ENCODE measurements at places on chromosomes 16 and 17. TPM values are rescaled to one million over a fixed set of nuclear protein-coding genes. Genes with fewer than 3 reads are reported as not detected.
A peak's percentile ranks its signal among the peaks of the same experiment; 100 is the strongest.

DNA sequence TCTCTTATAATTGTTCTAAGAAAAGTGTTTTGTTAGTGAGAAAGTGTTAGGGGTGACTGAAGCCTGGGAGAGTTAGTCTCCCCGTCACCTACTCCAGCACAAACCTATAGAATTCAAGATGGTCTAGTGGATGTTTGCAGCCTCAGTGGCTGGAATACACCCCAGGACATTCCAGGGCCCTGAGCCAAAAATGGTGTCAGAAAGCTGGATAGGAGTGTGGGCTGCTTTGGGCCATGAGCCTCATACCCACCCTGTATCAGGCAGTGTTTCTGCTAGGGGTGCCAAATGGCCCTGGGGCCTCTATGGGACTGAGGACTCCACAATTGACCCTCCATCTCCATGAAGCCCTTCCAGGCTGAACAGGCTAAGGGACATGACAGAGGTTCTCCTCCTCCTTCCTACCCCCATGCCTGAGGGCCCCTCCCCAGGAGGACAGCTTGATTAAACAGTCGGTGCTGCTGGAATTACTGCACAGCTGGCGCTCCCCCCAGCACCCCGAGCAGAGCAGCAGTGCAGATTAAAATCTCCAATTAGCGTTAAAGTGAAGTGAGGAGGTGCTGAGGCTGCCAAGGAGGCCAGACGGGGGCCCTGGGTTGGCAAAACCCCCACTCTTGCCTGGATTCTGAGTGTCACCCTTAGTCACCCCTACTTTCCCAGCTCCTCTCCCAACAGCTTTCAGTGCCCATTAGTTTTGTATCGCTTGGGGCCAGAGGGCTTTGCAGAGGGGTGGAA lies 59.1 kb downstream of the NEUROD2 start:
- no peak overlapping the region for H3K4me3 ChIP-seq
- peak; percentile 70 for DNase-seq
- no peak overlapping the region for H3K27ac ChIP-seq
- no peaks in the 10 kb centered on the region for H3K4me1 ChIP-seq

NAGPA gene
- 7.8 TPM for total RNA-seq

SLC52A1 gene
- 1.3 TPM for total RNA-seq

WFIKKN2 gene
- total RNA-seq = 0.06 TPM

GRCh38 chr17:46020023-46020761 lies 21.1 kb downstream of the STH start:
- DNase-seq = no peak
- H3K27me3 ChIP-seq = no peaks in the 10 kb centered on the region
- H3K4me1 ChIP-seq = no peaks in the 10 kb centered on the region

HSD17B2 gene
- total RNA-seq = 2.7 TPM

GRCh38 chr17:32542186-32542585 lies 55.4 kb downstream of the CDK5R1 start:
- no peaks in the 10 kb centered on the region for H3K27me3 ChIP-seq
- H3K4me3 ChIP-seq = no peak overlapping the region
- H3K4me1 ChIP-seq = peaks cover 1% of the 10 kb centered on the region

ZNF205 gene
- 9.8 TPM for total RNA-seq

All from lung (tissue), 17 donors.